ENCODE measurements at places on chromosomes 6 and 20.

DNA sequence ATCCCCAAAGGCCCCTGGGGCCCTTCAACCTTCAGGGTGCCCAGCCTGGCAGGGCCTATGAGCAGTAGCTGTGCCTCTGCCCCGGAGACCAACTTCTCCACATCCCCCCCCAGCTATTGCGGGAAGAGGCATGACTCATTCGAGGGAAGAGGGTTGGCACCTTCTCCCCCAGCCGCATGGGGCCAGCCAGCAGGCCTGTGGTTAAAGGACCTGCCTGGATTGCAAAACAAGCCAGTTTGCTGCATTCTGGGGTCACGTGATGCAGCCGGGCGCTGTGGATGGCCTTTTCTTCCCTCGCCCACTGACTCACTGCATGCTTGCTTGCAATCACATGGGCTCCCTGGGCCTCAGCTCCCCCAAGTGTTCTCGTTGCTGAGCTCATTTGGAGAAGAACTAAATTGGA, 182.5 kb downstream of the MAFB start:
- no peak for DNase-seq

DNA sequence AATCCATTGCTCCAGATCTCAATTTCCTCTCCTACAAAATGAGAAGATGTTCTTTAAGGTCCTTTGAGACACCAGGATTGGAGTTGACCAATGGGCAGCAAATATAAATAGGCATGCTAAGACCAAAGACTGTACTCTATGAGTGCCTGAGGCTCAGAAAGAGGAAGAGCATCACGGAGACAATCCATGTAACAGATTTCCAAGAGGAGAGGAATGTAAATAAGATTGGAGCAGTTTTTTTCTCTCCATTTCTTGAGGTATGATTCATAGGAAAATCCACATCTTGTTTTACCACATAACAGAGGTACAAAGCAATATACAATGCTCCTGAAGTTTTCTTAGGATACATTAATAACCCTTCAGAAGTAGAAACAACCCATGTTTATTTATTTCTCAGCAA, 109.8 kb downstream of the UBE3D start:
- DNase-seq: no peak

DNA sequence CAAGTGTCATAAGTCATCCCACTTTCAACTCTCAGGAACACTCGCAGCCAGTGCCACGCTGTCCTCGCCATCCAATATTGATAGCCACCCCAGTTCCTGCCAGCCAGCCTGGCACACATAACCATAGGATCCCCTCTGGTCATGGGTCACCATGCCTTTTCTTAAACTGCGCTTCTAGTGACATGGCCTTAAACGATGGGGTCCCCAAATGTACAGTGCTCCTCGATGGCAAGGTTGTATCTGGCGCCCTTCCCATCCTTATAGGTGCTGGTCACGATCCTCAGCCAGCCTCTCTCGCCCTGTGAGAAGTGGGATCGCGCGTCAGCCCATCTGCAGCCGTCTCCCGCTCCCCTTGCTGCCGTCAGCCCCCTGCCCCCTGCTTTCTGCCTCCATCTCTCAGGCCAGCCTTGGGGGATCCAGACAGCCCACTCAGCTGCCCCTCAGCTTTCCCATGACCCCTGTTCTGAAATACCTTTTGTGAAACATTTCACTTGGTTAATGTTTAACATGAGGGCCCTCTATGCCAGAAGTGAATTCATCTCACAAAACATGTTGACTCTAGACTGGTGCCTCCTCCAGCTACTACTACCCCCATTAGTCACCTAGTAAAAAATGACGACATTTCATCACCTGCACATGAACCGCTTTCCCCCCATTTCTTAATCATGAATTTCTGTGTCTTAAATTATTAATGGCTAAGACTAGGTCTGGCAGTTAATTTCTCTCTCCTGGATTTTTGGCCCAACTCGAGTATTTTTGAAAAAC, 11.4 kb downstream of the CTSZ start:
- DNase-seq: no peak

GRCh38 chr6:129606664-129607063, 103.3 kb downstream of the ARHGAP18 start:
- no peak for DNase-seq

DNA sequence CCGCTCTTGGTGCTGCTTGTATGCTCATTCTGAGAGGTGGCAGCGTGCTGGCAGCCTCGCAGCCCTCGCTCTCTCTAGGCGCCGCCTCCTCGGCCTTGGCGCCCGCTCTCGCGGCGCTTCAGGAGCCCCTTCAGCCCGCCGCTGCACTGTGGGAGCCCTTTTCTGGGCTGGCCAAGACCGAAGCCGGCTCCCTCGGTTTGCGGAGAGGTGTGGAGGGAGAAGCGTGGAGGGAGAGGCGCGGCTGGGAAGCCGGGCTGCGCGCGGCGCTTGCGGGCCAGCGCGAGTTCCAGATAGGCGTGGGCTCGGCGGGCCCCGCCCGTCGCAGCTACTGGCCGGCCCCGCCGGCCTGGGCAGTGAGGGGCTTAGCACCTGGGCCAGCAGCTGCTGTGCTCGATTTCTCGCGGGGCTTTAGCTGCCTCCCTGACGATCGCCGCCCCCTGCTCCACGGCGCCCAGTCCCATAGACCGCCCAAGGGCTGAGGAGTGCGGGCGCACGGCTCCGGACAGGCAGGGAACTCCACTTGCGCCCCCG, 19.5 kb upstream of the FAM8A1 start:
- no peak for DNase-seq

DNA sequence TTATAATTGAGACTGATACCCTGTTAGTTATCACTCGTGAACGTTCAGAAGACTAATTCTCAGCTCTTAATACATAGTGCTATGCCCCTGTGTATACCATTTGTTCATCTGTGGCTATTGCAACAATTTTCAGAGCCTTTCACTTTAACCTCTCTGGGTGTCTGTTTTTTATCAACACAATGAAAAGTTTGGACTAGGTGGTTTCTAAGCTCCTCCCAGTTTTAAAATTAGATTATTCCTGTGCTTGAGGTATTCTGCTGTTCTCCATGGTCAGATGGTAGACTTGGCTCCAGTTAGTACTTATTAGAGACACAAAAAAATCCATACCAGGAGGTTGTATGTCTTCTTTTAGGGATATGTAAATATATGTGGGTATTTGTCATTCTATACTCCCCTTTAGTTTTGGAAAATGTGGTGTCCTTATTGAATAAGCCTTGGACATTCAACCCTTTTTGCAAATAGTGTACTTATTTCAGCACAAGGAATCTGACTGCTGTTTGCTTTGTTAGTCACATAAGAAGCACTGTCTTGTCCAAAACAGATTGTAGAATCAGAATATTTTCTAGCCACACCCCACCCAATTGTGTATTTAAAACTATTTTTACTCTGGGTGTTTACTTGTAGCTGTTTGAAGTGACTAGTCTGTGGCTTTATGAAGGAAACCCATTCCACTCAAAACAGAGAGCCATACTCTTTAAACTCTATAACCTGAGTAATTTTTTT, 2.0 kb upstream of the COL10A1 start:
- DNase-seq: no peak

GRCh38 chr6:21173031-21173430, 420.5 kb upstream of the SOX4 start:
- DNase-seq: no peak

DNA sequence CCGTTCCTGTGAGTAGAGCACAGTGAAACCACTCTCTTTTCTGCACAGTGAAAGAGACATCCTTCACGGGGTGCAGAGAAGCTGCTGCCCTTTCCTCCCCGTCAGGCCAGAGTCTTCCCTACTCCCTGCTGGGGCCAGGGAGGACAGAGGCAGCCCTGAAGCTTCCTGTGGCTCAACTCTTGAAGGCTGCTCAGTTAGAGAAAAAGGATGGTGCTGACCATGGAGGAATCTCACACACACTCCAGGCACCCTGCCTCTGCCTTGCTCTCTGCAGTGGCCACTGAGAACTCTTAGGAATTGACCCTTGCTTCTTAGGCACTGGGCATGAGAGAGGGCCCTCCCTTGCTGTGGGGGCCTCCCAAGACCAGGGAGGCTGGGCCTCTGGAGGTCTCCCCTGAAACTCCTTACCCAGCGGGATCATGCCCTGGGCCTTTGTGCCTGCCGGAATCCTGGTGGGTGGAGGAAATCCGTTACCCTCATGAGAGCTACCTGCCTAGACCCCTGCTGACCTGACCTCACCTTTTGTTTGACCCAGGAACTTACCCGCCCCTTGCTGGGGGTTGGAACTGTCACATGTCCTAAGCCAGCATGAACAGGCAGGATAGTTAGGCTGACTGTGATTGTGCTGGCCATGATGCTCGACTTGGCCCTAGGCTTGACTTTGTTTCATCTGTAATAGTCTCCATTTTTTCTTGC, 65.0 kb upstream of the CD93 start:
- DNase-seq: no peak

DNA sequence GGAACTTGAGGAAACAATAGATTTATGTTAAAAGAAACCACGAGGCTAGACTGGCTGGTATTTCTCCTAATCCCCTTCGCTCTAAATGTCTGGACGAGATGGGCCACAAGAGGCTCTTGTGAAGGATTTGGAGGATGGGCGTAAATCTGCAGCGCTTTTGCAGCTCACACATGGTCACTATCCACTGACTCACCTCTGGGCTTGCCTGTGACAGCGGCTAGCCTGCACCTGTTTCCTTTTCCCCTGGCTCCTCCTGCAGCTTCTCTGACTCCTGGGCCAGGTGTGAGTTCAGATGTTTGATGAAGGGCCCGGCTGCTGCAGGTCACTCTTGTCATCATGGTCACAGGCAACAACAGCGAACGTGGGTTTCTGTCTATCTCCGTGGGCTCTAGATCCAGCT, 629.4 kb downstream of the CBLN4 start:
- no peak for DNase-seq

GRCh38 chr6:49464691-49465090, 1.5 kb downstream of the CENPQ start:
- DNase-seq: no peak

DNA sequence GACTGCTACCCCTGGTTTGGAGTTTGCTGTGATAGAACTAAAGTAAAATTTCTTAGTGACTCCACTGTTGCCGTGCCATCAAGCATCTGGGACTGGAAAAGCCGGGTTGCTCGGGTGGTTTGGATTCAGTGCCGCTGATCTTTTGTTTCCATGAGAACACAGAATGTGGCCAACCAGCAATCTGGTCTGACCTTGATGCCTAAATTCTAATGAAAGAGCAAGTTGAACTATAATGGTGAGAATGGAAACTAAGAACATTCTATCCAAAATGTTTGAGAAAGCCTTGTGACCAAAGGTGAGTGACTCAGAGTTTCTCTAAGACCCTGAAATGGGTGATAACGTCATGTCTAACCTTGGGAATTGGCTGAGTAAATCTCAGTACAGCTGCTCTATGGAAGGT, 9.9 kb upstream of the PI16 start:
- DNase-seq: no peak

DNA sequence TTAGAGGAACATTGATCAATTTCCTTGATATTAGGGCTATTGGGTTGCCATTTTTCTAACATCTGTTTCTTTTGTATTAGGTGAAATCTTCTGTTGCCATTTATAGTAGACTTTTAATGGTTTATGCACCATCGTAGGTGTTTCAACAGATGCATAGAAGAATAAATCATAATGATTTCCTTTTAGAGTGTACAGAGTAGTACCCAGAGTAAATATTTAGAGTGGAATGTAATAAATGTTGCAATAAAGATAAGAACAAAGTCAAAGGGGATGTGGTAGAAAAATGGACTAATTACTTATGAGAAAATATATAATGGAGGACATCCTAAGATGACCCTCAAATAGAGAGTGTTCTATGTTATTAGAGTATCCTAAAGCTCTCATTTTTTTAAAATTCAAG, 643.0 kb upstream of the CITED2 start:
- DNase-seq: no peak

- no peak for DNase-seq
These were observed 21.4 kb upstream of the PI16 start for GRCh38 chr6:36933102-36933501.

DNA sequence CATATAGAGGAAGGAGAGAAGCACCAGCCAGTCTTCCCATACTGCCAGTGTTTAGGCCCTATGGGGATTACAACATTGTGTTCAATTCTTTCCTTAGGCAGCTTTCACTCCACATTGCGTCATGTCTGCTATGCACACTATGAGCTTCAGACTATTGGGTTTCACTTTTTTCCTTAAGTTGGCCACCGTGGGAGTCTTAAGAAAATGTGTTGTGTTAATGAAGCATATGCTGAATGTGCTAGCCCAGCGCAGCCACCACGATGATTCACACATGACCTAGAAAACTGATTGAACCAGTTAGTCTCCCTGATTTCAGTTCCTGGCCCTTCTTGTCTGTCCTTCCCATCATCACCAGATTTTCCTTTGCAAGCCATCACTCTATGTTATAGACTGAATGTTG, 21.5 kb downstream of the TUBB2B start:
- DNase-seq: no peak

DNA sequence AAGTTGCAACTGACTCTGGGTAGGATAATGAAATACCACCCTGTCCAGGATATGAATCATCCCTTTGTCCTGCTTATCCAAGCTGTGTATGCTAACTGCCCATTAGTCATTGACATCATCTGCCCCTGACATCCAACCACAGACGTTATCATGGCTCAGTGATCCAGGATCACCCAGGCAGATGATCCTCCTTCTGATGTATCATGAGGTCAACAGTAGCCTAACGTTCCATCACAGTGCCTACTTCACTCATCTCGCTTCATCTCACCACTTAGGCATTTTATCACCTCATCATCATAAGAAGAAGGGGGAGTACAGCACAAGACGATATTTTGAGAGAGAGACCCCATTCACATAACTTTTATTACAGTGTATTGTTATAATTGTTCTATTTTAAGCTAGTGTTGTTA, 13.4 kb upstream of the BTN3A2 start:
- no peak for DNase-seq

GRCh38 chr6:111750753-111751673, 122.2 kb downstream of the FYN start:
- DNase-seq: no peak
